RKO (cell line): ENCODE measurements at places on chromosomes 7 and 10.

DNA sequence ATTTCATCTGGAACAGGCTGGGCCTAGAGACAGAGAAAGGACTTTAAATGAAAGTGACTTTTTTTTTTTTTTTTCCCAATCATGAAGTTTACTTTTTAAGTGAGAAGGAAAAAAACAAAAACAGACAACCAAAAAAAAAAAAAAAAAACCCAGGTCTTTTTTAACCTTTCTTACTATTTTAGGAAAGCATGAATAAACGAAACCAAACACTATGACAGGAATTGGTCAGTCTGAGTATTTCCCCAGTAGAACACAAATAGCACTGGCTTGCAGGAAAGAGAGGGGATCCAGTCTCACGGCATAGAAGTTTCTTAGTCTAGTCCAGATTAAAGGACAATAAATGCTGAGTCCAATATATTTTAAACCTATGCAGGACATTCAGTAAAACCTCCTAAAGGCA lies 180.5 kb upstream of the CCDC6 start:
- DNase-seq: no peak

DNA sequence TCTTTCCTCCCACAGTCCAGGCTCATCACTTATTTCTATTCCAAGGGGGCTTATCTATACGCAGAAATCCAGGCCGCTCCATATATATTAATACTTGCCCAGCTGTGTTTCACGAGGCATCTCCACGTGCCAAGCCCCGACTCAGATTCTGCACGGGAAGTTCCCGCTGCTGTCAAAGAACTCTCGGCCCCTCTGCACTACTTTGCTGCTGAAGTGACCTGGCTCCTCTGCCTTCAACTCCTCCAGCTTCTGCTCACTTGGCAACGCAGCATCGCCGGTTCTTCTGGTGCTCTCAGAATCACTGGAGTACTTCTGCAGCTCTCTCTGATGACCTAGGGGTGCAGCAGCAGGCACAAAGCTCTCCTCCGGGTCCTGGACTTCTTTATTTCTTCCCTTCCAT lies 9.7 kb upstream of the CHST12 start:
- no peak for DNase-seq

DNA sequence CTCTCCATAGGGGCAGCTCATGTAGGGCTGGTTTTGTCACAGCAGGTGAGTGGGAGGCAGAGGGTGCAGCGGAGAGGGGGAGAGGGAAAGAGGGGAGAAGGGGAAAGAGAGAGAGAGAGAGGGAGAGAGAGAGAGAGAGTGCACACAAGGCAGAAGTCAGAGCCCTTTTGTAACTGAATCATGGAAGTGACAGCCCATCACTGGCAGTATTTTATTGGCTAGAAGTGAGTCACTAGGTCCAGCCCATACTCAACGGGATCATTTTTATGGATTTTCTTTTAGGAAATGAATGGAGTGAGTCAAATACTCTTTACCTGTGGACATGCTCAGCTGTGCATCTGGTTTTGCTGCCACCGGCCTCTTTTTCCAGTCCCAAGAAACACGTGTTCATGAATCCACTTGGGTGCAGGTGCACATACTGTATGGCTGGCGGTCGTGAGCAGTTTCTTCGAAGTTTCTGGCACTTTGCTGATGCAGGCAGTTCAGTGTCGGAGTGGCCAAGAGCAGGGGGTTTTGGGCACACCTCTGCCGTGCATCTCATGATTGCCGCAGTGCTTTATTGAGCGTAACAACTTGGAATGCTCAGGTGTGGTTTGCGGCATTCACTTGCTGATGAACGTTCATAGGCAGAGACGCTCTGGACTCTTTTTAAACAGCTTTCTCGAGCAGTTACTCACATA lies 40.3 kb downstream of the DOCK1 start:
- no peak for DNase-seq

DNA sequence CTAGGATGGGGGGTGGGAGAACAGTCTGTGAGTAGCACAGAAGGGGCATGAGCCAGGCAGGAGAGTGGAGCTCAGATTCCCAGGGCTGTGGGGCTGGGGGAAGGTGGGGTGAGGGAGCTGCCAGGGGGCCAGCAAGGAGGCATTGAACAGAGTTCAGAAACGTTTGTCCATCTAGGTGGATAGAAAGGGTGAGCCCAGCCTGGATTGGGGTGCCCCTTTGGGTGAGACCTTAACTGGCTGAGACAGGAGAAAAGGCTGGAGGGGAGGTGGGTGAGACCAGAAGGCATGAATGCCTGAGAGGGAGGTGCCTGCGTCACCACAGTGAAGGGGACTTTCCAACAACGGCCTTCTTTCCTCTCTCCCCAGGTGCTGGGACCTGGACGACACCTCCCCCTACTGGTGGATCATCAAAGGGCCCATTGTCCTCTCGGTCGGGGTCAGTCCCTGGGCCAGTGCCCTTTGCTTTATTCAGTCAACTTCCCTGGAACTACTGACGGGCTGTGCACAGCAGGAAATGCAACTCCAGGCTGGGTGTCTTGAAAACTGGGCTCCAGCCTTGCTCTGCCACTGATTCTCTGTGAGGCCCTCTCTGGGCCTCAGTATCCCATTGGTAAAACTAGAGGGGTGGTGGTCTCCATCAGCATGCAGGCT lies 11.0 kb downstream of the GHRHR start:
- DNase-seq: no peak

- DNase-seq: no peak
Measured at GRCh38 chr7:47814905-47815613, 133.2 kb downstream of the PKD1L1 start.

DNA sequence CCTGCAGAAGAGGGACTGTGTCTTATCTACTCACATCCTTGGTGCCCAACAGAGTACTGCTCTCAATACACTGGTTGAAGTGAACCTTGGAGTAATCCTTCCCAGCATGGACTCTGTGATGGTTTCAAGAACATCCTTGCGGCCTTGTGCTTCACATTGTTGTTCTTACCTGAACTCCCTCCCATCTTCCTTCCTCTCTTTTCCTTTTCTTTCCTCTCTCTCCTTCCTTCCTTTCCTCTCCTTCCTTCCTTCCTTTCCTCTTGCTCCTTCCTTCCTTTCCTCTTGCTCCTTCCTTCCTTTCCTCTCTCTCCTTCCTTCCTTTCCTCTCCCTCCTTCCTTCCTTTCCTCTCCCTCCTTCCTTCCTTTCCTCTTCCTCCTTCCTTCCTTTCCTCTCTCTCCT lies 26.3 kb downstream of the LAMB1 start:
- no peak for DNase-seq

DNA sequence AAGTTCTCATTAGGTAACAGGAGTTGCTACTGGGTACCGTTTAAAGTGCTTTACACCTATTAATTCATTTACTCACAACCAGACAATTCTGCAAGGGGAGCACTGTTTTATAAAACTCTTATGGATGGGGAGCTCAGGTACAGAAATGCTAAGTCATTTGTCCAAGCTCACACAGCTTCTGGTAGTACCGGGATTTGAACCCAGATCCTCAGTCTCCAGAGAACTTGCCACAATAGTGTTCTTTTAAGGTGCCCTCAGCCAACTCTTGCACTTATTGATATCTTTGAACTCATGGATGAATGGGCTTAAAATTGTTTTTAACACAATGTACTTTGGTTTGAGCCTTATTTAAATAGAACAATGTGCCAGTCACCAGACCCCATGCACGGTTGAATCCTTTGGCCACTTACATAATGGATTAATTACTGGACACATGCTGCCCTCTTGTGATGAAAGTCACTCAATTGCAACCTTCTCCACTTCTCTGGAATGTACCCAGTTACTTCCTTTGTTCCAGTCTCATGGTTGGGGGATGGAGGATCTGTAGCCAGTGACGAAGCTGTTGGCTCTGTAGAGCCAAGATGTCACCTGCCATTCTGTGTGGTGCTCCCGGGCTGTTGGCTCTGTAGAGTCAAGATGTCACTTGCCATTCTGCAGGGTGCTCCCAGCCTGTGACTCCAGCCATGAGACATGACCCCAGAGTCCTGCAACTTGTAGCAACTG lies 65.6 kb downstream of the NOD1 start:
- DNase-seq: peak; percentile 88

- no peak for DNase-seq
Measured at GRCh38 chr10:96758423-96758822, 38.1 kb upstream of the PIK3AP1 start.

GRCh38 chr7:39375047-39375873 lies 190.9 kb upstream of the YAE1 start:
- DNase-seq: no peak

DNA sequence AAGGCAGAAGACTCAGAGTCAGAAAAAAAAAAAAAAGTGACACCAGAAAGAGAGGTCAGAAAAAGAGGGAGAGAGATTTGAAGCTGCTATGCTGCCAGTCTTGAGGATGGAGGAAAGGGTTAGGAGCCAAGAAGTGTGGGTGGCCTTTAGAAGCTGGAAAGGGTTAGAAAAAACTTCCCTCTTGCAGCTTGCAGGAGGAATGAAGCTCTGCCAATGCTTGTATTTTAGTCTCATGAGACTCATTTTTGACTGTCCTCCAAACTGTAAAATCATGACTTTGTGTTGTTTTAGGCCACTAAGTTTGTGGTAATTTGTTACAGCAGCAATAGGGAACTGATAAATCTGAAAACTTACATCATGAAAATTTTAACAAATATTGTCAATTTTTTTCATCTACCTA lies 127.7 kb upstream of the NOBOX start:
- no peak for DNase-seq

GRCh38 chr7:158278745-158279320 lies 308.8 kb downstream of the PTPRN2 start:
- no peak for DNase-seq

GRCh38 chr10:45673074-45673648 lies 589 bp upstream of the ZFAND4 start:
- DNase-seq: no peak

- DNase-seq: no peak
Measured at GRCh38 chr7:142460402-142461117, 202.7 kb upstream of the PRSS58 start.

DNA sequence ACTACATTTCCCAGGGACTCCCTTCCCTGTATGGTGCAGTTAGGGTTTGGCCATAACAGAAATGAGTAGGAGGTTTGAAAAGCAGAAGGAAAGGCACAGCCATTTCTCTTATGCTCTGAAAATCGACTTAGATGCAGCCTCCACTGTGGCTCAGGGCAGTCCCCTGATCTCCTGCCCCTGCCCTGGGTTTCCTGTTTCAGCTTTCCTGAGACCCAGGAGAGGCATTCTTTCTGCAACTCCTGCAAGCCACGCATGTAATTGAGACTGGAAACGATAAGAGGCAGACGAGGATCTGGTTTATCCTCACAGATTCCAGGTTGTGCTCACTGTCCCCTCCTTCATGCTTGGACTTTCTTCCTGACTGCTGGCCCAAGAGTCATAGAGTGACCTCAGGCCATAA lies 461.2 kb upstream of the VSTM2A start:
- DNase-seq: no peak

GRCh38 chr7:135257790-135258189 lies 24.2 kb downstream of the STRA8 start:
- DNase-seq: no peak

DNA sequence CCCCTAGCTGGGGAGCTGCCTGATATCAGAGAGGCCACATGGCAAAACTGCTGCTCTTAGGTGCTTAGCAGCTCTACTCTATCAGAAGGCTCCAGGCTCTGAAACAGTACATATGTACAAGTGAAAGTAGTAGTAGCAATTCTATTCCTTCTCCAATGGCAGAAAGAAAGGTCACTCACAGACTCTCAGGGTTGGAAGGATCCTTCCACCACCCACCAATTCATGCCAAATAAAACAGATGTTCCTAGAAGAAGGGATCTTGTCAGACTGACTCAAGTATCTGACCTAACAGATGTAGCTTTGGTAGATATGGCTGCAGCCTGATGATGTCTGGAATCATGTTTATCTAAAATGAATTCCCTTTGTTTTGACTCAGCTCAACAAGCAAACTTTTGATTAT lies 8.0 kb upstream of the ALDH18A1 start:
- no peak for DNase-seq

- peak; percentile 76 for DNase-seq
Measured at GRCh38 chr10:70477661-70478162, 855 bp upstream of the PALD1 start.

GRCh38 chr7:149733924-149734790 lies 39.2 kb downstream of the ZNF467 start:
- no peak for DNase-seq

- peak; percentile 16 for DNase-seq
Measured at GRCh38 chr10:5546891-5547680, 22.3 kb downstream of the CALML3 start.

GRCh38 chr10:29482591-29483431 lies 152.0 kb downstream of the SVIL start:
- DNase-seq: no peak

DNA sequence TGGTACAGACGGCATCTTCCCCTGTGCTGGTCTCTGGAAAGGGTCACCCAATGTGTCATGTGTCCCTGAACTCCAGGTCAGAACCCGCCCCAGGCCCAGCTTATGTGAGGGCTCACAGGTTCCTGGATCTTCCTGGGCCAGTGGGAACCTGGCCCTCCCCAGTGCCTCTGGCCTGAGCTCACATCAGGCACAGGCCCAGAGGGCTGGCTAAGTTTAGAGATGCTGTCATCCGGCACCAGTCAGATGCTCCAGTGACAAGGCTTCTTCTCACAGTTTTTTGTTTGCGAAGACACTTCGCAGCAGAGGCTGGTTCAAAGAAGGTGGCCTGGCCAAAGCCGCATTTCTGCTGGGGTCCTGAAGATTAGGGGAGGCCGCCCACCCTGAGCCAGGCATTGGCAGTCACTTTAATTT lies 11.8 kb downstream of the CAMK2B start:
- no peak for DNase-seq

- DNase-seq: peak; percentile 30
Measured at GRCh38 chr7:157271991-157272324, 64.8 kb upstream of the DNAJB6 start.

DNA sequence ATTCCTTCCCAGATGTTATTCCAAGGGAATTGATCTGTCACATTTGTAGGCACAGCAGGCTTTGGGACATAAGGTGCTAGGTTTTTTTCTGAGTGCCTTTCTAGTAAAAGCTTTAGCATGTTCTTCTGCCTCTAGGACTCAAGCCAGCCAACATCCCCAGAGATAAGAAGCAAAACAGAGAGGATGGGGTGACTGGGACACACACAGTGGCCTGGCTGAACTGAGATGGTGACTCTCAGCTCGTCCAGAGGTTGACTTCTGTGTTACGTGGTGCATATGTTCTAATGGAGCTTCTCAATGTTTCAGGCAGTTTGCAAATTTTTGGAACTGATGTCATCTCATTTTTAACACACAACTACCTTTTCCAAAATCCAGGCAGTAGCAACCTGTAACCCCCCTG lies 188.1 kb upstream of the CELF2 start:
- DNase-seq: no peak

- no peak for DNase-seq
Measured at GRCh38 chr10:77513220-77513619, 124.4 kb downstream of the KCNMA1 start.

DNA sequence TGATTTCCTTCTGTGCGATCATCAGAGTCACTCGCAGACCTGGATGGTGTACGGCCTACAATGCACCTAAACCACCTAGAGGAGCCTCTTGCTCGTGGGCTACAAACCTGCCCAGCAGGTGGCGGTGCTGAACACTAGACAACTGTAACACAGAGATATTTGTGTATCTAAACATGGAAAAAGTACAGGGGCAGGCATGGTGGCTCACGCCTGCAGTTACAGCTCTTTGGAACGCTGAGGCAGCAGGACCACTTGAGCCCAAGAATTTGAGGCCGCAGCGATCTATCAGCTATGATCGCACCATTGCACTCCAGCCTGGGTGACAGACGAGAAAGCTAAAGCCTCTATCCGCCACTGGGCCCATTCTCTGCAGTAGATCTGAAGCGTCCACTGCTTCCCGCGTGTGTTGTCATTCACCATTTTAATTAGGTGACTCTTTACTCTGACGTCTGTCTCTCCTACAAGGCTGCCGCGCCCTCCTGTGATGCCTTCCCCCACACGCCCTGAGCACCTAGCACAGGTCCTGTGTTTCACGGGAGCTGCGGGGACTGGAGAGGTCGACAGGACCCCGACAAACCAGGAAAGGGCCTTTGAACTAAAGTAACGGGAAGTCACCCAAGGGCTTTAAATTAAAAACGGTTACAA lies 774 bp downstream of the TUBGCP2 start:
- peak; percentile 77 for DNase-seq
